ENCODE measurements at places on chromosomes 16 and 17. TPM values are rescaled to one million over a fixed set of nuclear protein-coding genes. Genes with fewer than 3 reads are reported as not detected.

C16orf95 gene
- 4.7 TPM for total RNA-seq

QPRT gene
- total RNA-seq: 41.6 TPM

CHST6 gene
- total RNA-seq: 0.16 TPM

ATP1B2 gene
- not detected for total RNA-seq

SLC16A11 gene
- total RNA-seq: 0.16 TPM

CACNG5 gene
- not detected for total RNA-seq

ZG16B gene
- 0.16 TPM for total RNA-seq
